ENCODE measurements at places on chromosomes 12 and 14.

DNA sequence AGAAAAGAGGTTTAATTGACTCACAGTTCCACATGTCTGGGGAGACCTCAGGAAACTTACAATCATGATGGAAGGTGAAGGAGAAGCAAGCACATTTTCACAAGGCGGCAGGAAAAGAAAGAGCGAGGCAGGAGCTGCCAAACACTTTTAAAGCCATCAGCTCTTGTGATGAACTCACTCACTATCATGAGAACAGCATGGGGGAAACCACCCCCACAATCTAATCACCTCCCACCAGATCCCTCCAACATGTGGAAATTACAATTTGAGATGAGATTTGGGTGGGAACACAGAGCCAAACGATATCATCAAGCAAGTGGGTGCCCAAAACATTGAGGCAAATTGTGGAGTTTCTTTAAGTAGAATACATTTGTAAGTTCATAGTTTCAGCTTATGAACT, 957.7 kb downstream of the DIO2 start:
- DNase-seq, result no peak

- no peak for DNase-seq
Measured at GRCh38 chr12:3040026-3040656, 37.0 kb upstream of the TSPAN9 start.

GRCh38 chr12:92065018-92065499, 80.6 kb downstream of the BTG1 start:
- no peak for DNase-seq

- no peak for DNase-seq
Measured at GRCh38 chr14:77649326-77649725, 32.9 kb upstream of the SPTLC2 start.

- DNase-seq, result no peak
Measured at GRCh38 chr12:55708695-55709233, 1.1 kb upstream of the ITGA7 start.

DNA sequence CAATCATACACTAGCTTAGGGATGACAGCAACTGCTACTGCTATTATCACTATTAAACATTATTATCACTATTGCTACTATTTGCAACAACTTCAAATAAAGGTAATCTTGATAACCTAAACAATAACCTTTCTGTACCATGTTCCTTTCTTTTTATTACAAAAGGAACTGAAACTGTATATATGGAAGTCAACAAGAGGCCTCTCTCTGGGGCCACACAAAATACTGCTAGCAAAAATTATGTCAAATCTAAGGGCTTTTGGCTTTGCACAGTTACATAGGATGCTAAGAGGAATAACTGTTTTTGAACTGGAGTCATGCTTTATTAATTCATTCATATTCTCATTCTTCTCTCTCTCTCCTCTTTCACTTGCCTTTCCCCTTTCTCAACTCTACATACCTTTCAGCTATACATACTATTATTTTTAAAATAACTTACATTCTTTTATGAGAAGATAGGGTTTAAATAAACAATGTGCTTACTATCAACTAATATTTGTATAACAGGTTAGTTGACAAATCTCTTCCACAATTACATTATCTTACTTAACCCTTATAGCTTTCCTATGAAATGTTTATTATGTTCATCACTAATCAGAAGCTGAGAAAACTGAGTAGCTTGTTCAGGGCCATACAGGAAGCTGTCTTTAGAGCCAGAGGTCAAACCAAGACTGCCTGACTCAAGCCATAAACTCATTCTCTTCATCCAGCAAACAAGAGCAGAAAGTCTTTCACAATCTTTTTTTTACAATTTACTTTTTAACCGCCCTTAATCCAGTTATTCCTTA, 25.7 kb downstream of the SPTSSA start:
- no peak for DNase-seq

- no peak for DNase-seq
Measured at GRCh38 chr12:104669851-104670337, 213.1 kb downstream of the CHST11 start.

DNA sequence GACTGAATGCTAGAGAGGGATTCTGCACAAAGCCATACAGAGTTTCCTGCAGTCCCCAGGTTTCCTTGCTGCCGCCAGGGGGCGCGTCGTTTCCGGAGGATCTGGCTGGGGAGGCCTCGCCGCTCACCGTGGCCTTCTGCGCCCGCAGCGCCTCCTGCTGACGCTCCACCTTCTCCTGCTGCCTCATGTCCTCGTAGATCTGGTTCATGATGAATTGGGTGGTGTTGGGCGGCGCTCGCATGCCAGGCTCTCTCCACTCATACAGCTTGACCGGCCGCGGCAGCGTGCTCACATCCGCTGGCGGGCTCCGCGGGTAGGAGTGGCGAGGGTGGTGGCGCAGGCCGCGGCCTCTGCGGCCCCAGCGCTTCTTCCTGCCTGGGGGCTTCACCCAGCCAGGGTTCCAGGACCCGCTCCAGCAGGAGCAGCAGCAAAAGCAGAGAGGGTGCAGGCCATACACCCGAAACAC, 987 bp downstream of the CCER1 start:
- DNase-seq, result no peak

- DNase-seq, result no peak
Measured at GRCh38 chr12:94670898-94671297, 20.5 kb upstream of the TMCC3 start.

DNA sequence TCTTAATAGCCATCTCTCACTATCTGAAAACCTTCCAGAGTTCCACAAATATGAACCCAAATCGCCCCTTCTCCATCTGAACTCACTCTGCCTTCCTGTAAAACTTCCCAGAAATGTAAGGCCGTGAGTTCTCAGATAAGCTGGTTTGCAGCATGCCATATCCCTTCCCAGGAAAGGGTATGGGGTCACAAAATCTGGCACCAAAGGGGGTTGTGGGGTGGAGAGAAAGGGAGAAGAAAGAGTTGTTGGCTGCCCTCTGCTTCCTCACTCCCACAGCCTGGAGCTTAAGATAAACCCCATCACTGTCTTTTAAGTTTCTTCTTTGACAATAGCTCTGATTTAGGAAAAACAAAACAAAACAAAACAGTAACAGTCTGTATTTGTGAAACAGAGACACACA, 10.7 kb downstream of the TMTC1 start:
- no peak for DNase-seq

DNA sequence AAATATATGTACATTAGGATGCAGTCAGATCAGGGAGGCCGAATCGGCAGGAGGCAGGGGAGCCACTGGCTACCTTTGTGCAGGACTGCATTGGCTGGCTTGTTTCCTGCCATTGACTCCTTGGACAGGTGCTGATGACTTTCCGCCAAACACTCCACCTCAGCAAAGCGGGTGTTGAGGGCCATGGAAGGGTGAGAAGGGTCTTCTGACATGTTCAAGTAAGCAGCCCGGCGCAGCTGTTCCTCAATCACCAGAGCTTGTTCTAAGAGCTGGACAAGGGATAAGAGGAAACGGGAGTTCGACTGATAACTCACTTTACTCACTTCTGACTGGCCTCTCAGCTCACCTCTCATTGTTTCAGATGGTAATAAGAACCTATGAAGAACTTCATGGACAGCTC, 4.9 kb upstream of the NOP2 start:
- no peak for DNase-seq

DNA sequence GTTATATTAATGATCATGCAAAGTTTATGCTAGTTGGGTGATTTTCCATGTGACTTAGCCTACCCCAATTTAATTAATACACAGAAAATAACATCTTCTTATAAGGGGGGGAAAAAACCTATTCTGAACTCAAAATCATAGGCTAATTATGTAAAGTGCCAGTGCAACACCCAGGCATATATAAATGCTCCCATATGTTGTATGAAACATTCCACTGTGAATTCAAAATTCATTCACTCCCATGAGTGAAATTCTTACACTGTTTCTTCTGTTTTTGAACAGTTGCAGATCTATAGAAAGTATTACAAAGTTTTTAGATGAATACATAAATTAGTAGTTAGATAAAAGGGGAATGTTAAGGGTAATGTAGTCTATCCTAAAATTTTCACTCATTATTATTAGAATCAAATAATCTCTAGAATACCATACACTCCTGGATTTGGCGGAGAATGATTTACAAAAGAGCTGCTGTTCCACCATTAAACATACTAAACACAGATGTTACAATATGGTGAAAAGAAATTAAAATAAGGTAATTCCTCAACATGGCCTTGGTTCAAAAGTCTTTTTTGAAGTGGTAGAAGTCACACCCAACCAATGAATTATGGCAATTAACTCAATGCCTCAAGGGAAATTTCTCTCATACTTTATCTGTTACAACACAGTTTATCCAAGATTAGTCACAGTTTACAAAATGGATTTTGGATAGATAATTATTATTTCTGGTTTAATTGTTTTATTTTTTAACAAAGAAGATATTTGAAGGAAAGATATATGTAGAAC, 454.1 kb upstream of the FLRT2 start:
- no peak for DNase-seq

DNA sequence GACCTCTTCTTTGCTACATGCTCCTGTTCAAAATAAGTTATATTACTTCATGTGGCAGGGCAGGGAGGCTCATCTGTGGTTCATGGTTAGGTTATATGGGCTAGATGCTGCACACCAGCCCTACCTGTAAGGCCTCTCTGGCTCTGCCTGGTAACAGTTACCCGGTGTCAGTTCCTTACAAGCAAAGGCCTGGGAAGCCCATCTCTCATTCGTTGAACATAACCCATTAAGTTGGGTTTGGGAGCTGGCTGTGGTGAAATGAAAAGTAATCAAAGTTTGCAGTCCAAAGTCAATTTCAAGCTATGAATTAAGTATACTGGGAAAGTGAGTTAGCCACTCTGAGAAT, 183.2 kb downstream of the PPM1H start:
- DNase-seq, result no peak

GRCh38 chr12:88562151-88562550, 18.1 kb downstream of the KITLG start:
- no peak for DNase-seq

- DNase-seq, result no peak
Measured at GRCh38 chr12:132026061-132026795, 76.5 kb downstream of the EP400 start.

GRCh38 chr12:18658829-18659228, 79.0 kb downstream of the PLCZ1 start:
- no peak for DNase-seq

- DNase-seq, result no peak
Measured at GRCh38 chr14:59316151-59316830, 127.8 kb downstream of the DAAM1 start.

- DNase-seq, result no peak
Measured at GRCh38 chr12:106091446-106091820, 47.3 kb downstream of the NUAK1 start.

- DNase-seq, result no peak
Measured at GRCh38 chr14:98545181-98545580, 726.8 kb downstream of the BCL11B start.

DNA sequence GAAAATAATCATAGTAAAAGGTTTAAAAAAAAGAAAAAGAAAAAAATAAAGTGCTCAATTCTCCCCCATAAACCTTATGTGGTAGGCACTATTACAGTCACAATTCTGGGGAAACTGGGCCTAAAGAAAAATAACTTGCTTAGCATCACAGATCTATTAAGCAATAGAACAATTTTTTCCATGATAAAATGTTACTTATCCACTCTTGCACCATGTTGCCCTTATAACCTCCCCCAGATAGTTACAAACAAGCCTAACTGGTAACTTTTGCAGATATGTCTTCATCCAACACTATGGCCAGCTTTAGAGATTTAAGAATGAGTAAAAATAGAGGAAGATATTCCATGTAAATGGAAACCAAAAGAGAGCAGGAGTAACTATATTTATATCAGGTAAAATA, 164.8 kb downstream of the DUSP6 start:
- DNase-seq, result no peak

DNA sequence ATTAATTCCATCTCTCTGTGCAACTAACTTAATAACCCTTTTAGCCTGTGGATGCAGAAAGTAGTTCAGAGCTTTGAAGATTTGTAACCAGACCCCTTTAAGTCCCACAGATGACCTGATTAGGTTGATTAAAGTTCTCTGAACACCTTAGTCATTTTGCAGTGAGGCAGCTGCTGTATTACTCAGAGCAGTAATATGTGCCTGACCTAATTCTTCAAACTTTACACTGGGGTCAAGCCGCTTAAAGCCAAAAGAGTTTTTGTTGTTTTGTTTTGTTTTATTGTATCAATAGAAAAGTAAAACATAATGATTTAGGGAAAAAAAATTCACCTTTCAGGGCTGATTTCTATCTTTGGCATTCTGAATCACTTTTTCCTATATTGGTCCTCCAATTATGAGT, 78.6 kb upstream of the PLEKHG7 start:
- DNase-seq, result no peak

DNA sequence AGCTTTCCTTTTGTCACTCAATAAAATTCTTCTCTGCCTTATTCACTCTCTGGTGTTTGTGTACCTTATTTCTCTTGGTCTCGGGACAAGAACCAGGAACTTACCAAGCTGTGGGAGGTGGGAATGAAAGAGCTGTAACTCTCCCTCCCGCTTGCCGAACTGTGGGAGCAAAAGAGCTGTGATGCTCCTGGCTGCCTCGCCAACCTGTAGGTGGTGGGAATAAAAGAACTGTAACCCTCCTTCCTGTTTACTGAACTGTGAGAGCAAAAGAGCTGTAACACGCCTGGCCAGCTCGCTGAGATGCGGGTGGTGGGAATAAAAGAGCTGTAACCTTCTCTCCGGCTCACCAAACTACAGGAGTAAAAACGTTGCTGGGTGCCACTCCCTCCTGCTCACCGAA, 314.1 kb upstream of the LRIG3 start:
- DNase-seq, result no peak

DNA sequence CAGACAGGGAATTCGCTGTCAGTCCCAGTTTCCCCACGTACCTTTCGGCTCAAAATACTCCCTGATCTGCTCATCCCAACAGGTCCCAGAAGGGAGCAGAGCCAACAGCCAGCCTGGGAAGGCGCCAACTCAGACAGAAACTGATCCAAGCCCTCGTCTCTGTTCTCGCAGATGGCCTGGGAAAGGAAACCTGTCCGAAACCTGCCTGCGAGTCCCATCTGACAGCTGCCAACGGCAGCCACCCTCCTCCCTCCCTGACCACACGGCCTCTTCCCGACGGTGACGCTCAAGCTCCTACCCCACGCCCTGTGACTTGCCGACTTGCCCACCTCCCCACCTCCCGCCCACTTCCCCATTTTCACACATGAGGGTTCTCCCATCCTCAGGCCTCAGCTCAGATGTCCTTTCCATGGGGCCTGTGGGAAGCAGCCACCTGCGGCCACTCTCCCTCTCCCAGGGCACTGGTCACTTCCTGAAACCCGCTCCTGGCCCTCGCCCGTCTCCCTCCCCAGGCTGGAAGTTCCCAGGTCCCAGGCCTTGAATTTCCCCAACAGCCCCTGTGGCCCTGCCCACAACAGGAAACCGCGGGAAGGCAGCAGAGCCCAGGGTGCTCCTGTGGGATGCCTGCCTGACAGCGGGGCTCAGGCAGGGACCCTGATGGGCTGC, 60.9 kb upstream of the FBRSL1 start:
- DNase-seq, result no peak

All from PC-9 (cell line).